ENCODE measurements at places on chromosomes 13 and 19.

- no peak for DNase-seq
These were observed 540.6 kb upstream of the HTR2A start for GRCh38 chr13:47437406-47437805.

- DNase-seq = peak; percentile 62
These were observed 147.4 kb downstream of the ABCC4 start for GRCh38 chr13:95153647-95154412.

DNA sequence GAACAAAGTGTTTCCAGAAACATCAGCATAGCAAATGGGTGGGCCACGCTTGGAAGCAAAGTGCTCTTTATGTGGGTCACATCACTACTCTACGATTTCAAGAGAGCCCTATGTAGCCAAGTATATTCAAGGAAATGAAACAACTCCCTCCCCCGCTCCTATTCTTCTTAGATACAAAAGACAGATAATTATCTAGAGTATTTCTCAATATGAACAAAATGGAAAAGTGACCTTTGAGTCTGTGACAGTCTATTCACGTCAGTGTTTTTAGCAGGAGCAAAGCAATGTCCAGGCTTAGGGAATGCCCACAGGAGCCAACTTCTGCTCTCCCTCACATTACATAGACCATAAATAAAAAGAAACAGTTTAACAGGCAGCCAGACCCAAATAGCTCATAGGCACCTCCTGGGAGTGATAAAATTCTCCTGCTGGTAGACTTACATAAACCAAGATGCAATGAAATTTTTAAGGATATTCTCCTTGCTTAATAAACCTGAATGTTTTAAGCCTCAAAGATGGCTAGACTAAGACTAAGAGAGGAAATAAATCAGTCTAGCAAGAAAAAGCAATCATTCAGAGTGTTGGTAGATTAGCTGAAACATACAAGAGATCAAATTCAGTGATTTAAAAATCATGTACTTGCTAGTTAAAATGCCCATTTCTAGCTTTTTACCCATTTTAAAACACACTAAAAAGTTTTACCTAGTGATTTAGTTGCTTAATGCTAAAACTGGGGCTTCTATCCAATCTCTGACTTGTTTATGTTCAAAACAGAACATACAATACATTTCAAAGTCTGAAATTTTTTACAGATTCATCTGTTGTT, 182.8 kb downstream of the RGCC start:
- DNase-seq = no peak

GRCh38 chr13:91375116-91375729, 23.2 kb upstream of the GPC5 start:
- peak; percentile 33 for DNase-seq

GRCh38 chr13:46577696-46578589, 25.0 kb downstream of the LRCH1 start:
- no peak for DNase-seq

- DNase-seq = no peak
These were observed 457.6 kb upstream of the GPC6 start for GRCh38 chr13:92769046-92769445.

DNA sequence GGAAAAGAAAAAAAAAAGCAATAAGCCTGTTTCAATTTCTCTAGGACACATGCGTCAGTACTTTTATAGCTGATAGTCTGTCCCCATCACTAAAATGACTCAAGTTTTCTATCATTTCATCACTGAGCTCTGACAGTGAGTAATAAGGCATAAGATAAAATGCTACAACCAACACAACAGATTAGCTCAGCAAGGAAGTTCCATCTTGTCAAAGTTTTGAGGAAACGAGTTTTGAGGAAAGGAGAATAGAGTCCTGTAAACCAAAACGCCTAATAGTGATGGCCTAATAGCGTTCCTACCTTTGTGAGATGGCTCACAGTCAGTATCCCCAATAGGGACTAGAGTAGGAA, 145.1 kb downstream of the LACC1 start:
- peak; percentile 18 for DNase-seq

- peak; percentile 64 for DNase-seq
These were observed 40.5 kb upstream of the SLC15A1 start for GRCh38 chr13:98792785-98793495.

DNA sequence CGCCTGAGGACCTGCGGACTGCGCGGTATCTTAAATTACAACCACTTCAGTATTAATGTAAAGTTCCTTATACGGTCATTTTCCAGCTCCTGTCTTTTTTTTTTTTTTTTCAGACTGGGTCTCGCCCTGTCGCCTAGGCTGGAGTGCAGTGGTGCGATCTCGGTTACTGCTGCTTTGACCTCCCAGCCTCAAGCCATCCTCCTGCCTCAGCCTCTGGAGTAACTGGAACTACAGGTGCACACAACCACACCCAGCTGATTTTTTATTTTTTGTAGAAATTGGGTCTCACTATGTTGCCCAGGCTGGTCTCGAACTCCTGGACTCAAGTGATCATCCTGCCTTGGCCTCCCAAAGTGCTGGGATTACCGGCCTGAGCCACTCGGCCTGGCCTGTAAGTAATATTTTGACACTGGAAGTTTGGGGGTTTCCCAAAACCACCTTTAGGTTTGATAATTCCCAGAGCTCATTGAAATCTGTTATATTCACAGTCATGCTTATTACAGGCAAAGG, 406 bp upstream of the EID2B start:
- DNase-seq = no peak

DNA sequence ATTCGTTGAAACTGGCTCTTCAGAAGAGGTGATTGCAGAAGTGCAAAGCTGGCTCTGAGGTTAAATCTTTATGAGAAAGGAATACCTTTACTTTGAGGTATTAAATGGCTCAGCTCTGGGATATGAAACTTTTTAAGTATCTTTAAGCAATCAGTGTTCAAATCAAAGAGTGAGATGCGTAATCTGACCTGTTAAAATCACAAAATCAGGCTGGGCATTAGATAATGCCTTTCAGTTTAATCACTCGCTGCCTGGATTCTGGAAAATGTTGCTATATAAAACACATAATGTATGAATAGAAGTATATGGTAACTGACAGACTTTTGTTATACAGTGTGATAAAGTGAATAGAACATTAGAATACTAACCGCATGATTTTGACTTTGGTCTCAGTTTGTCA, 2.0 kb upstream of the DGKH start:
- DNase-seq = no peak

DNA sequence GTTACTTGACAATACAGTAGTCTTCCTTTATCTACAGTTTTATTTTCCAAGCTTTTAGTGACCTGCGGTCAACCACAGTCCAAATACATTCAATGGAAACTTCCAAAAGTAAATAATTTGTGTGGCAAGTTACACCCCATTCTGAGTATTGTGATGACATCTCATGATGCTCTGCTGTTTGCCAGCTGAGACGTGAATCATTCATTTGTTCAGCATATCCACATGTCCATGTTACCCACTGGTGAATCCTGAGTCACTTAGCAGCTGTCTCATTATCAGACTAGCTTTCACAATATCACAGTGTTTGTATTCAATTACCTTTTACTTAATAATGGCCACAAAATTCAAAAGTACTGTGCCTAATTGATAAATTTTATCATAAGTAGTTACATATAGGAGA, 179.8 kb downstream of the PRR20E start:
- no peak for DNase-seq

DNA sequence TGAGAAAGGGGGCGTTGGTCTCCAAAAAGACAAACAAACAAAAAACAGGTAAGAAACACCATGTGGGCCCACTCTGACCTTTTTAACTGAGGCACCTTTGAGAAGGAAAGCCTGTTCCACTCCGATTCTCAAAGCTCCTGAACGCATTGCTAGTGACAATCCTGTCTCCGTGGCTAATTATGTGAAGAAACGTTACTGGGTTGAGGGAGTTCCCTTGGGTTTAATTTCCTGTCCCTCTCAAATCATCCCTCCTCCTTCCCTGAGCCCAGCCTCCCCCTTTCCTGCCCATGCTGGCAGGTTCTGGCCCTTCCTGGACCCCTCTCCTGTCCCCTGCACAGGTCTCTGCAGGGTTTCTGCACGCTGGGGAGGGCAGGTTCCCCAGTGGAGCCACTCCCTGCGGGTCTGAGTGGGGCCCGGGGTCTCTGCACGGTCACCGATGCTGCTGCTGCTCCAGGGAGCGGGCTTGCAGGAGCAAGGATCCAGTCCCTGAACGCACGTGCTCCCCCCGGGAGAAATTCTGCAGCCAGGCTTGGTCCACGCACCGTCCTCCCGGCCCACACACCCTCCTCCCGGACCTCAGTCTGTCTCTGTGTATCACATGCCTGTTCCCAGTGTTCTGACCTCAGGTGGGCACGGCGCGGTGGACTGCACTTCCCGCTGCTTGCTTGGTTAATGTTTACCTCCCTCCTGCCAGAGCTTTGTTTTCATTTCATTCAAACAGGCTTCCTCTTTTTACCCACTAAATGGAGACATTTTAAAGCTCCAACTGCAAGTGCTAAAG, 76.4 kb upstream of the MCF2L start:
- peak; percentile 13 for DNase-seq

GRCh38 chr13:109427695-109428094, 358.7 kb downstream of the IRS2 start:
- no peak for DNase-seq

- DNase-seq = no peak
These were observed 1185.8 kb downstream of the UQCRFS1 start for GRCh38 chr19:28027116-28027515.

GRCh38 chr13:109255141-109255856, 531.1 kb downstream of the IRS2 start:
- no peak for DNase-seq

- no peak for DNase-seq
These were observed 893 bp upstream of the PLIN3 start for GRCh38 chr19:4868286-4868834.

- peak; percentile 34 for DNase-seq
These were observed 20.3 kb upstream of the CACNA1A start for GRCh38 chr19:13526552-13526951.

- no peak for DNase-seq
These were observed 28.0 kb downstream of the SIAH3 start for GRCh38 chr13:45823583-45823982.

DNA sequence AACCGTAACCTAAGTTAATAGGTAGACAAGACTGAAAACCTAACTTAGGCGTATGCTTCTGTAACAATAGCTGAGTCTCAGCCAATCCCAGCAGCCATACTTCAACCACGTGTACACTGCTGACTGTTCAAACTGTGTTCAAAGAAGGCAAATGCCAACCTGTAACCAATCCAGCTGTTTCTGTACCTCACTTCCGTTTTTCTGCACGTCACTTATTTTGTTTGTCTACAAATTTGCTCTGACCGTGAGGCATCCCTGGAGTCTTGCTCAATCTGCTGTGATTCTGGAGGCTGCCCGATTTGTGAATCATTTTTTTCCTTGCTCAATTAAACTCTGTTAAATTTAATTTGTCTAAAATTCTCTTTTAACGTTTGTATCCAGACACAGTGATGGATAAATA, 59.2 kb downstream of the EDNRB start:
- DNase-seq = no peak

- no peak for DNase-seq
These were observed 6.2 kb downstream of the GPR4 start for GRCh38 chr19:45595814-45596213.

GRCh38 chr13:35393886-35394285, 82.6 kb downstream of the MAB21L1 start:
- no peak for DNase-seq

DNA sequence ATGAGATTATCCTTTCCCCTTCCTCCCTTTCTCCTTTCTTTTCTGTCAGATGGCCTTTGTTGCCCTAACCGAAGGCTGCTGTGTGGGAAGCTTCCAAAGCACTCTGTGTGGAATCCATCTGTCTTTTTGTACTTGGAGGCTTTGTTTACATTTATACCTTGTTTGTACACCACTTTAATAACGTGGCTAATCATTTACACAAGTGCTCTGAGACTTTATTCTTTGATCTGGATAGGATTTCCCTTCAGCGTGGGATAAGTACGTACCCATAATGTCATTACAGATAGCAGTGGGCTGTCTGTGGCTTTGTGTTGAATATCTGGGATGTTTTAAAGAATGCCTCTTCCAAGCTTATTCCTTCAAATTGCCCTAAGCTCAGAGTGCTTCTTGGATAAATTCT, 684.7 kb upstream of the SLITRK5 start:
- DNase-seq = no peak

DNA sequence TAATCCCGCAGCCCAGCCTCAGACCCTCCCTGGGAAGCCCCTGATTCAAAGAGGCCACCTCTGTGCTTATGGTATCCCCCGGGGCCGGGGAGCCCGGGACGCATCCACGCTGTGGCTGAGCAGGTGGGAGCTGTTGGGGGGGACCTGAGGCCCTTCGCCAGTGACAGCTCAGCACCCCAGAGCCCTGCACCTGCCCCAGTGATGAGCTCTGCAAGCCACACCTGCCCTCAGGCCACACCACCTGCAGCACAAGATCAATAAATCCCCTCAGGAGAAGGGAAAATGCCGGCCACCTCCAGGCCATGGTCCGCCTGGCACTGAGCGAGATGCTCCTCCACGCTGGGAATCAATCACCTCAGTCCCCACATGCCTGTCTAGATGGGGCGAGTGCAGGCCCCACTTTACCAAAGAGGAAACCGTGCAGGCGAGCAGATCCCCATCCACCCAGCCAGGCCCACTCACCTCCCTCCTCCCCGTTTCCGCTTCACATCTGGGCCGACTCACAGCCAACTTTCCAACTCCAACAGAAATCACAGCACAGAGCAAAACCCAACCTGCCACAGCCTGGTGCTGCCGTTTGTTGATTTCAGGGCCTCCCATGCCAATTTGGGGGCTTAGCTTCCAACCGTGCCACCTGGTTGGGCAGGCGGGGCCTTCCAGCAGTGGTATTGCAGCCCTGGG, 12.8 kb downstream of the MOB3A start:
- DNase-seq = peak; percentile 49

DNA sequence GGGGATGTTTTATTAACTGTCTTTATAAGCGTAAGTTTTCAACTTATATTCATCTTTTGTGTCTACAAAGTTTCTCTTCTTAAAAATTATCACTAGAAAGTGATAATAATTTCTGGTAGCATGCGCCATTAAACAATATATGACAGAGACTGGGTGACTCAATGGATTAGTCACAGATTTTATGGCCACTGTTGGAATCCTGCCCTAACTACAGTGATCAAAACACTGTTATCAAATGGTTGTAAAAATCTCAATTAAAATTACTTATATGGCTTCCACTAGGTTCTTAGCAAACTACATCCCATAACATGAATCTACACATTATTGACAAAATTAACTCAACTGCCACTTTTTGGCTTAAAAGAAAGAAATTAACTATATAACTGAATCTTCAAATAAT, 350.0 kb downstream of the DACH1 start:
- DNase-seq = no peak

- DNase-seq = no peak
These were observed 13.6 kb downstream of the POLR2E start for GRCh38 chr19:1081301-1082164.

GRCh38 chr19:16161840-16162239, 11.5 kb downstream of the CIB3 start:
- peak; percentile 33 for DNase-seq

GRCh38 chr19:8654591-8655339, 24.3 kb downstream of the NFILZ start:
- DNase-seq = peak; percentile 48

Measured in suppressor macrophage (primary cell).